ENCODE measurements at places on chromosomes 16 and 17.

DNA sequence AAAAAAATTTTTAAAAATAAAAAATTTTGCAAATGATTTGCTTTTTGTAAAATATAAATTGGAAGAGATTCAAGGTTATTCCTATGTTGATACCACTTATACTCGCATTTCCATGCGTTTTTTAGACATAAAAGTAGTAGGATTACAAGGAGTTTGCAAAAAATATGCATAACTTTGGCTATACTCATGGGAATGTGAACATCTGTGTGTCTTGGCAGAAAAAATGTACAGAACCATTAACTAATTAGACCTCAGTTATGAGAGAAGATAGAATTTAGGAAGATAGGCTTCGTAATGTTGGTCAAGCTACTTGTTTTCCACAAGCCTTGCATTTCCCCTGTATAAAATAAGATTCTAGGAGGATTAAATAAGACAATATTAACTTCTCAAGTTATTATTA lies 61.1 kb upstream of the VPS4A start:
- DNase-seq = no peak

GRCh38 chr17:80743181-80743771 lies 198.6 kb downstream of the RPTOR start:
- no peak for DNase-seq

- no peak for DNase-seq
Measured at GRCh38 chr17:56781906-56782305, 51.8 kb downstream of the C17orf67 start.

DNA sequence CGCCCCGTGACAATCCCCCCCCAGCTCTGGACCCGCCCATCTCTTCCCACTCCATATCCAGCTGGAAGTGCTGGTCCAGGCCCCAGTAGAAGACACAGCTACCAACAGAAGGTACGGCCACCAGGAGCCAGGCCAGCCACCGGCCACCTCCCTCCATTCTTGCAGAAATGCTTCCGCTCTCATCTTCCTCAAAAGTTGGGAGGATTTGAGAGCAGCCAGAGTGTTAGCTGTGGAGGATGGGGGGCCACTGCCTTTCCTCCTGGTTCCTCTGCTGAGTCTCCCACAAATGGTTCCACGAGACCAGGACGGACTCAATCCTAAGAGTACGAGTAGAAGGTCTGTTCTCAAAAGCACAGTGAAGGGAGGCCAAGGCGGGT lies 78.3 kb downstream of the GAS7 start:
- DNase-seq = no peak

DNA sequence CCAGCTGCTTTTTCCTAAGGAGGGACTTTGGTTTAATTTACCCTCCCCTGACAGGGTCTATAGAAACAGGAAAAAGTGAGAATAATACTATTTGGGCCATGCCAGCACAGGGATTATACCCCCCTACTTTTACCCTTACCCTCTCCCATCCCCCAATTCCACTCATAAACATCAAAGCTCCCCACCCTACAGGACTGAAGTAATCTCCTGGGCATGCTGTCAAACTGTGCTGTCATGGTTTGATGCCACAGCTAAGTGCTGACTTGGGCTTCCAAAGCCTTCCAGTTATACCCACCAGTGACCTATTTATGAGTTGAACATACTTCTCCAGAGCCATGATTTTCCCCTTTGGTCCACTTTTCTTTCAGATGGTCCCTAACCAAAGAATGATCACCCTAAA lies 12.8 kb downstream of the PHF12 start:
- no peak for DNase-seq

GRCh38 chr17:75845058-75845711 lies 981 bp upstream of the UNC13D start:
- peak; percentile 96 for DNase-seq
